ENCODE measurements at places on chromosomes 2 and 18. TPM values are rescaled to one million over a fixed set of nuclear protein-coding genes. Genes with fewer than 3 reads are reported as not detected.

Gene GRB14
- total RNA-seq = 0.89 TPM

Gene CERKL
- under 0.01 TPM for total RNA-seq

Gene BCL11A
- 0.37 TPM for total RNA-seq

Gene SERPINB13
- not detected for total RNA-seq

Gene ASIC4
- total RNA-seq = 0.25 TPM

Gene ASB18
- total RNA-seq = not detected

Gene CIDEA
- 12.1 TPM for total RNA-seq

Gene PARD6G
- total RNA-seq = 6.1 TPM

Gene B3GNT7
- 0.11 TPM for total RNA-seq

Gene CCDC85A
- 4.6 TPM for total RNA-seq

Gene TTN
- 1.7 TPM for total RNA-seq

Gene CNGA3
- not detected for total RNA-seq

Gene ZSWIM2
- 0.62 TPM for total RNA-seq

Gene PLCD4
- total RNA-seq = 2.6 TPM

Gene ECEL1
- total RNA-seq = not detected

Gene AQP12A
- not detected for total RNA-seq

Gene CCDC74B
- 9.8 TPM for total RNA-seq

Gene SP5
- not detected for total RNA-seq

Gene NT5C1B
- total RNA-seq = 0.33 TPM

Gene PJVK
- total RNA-seq = 2.2 TPM
